ENCODE measurements at places on chromosomes 3 and 15.

DNA sequence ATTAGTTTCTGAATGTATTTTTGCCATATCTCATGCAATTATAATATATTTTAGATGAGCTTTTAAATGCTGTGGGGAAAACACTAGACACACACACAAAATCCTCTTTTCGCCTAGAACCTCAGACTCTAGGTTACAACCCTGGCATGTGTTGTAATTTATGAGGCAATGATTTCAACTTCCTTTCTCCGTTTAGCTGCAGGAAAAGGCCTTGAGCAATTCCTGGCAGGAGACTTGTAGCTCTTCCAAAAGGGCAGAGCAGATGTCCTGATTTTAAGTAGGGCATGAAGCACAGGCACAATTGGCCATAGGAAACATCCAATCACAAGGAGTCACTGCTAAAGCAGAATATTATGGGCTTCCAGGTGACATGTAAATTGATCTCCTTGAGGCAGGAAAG is 82.0 kb downstream of the GPR156 start:
- no peak for DNase-seq

DNA sequence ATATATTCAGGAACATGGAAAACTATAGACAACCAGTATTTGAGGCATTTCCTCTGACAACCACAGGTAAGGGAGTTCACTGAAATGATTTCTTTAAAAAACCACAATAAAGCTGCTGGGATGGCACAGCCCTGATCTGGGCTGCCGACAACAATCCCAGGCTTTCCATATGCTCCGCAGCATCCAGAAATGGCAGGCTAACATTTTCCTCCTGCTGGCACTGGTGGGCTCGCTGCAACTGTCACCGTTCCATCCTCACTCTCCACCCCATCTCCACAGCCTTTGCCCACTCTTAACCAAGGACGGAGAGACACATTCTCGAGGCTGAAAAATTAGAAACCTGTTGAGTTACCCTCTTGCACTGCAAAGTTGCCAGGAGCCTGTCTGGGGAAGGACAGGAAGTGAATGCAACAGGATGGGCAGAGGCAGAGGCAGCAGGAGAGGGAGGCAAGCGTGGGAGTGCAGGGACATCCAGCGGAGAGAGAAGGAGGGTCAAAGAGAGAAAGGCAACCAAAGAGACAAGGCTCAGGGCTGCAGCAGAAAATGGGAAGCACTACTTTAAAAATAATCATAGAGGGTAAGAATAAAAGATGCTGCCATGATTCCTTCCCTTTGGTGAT is 79.0 kb upstream of the ARRDC4 start:
- no peak for DNase-seq

- DNase-seq = no peak
These were observed 151.4 kb downstream of the RPLP1 start for GRCh38 chr15:69604072-69604411.

GRCh38 chr15:63887630-63888029 is 53.9 kb upstream of the HERC1 start:
- DNase-seq = no peak

GRCh38 chr15:32972686-32973085 is 221.8 kb downstream of the FMN1 start:
- no peak for DNase-seq

DNA sequence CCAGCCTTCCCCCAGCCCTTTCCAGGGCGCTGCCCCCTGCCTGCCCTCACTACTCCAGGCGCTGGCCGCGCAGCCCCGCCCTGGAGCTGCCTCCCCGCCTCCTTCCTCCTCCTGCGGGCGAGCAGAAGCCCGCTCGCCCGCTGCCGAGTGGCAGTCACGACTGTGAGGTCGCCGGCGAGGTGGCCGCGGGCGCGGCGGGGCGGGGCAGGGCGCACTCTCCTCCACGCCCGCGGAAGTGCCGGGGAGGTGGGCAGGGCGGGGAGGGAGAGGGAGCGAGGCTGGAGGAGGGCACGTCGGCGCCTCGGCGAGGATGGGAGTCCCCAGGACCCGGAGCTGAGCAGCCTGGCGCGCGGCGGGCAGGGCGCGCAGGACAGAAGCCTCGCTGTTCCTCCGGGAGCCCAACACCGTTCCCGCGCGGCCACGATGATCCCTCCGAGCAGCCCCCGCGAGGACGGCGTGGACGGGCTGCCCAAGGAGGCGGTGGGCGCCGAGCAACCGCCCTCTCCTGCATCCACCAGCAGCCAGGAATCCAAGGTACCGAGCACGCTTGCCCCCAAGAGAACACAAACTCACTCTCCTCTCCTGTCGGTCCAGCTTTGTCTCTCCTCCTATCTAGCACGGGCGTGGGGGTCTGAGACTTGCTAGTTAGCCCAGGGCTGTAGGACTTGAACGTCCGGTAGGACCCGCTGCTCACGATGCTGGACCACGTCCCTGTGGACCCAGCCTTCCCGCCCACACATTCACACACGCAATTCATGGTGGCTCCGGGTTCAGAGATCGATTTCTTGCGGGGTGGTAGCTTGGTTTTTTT is at the start of gene STAC:
Gene STAC (plus strand): TSS at position 284 of the 811 bp plus-strand sequence. CDS start 140 bp downstream, at position 424.
- no peak for DNase-seq

DNA sequence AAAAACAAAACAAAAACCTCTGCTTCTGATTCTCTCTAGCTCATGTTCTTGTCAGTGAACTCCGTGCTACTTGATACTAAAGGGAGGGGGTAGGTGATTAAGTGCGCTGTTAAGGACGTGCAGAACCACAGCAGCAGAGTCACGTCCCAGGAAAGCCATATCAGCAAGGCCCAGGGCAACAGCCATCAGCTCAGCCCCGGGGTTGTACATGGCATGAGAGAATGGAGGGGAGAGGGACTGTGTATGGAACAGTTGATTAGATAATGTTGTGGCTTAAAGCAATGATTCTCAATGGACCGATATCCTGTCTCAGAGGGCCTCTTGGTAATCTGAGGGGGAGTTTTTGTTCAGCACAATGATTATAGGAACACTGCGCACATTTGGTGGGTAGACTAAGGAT is 27.6 kb downstream of the C2CD4A start:
- DNase-seq = no peak

DNA sequence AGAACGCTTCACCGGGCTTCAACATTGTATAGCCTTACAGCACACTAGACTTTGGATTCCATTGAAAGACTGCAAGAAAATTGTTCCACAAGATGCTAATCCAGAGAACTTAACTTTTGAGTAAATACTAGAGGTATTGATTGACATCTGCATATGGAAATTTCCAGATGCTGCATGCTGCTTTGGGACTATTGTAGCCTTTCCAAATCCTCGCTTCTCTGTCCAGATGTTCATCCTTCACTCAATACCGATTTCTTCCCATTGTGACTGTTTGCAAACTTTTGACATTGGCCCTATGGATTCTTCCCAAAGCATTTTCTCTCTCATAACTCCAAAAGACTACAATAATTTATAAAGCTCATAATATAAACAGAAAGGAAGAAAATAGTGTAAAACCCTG is 41.4 kb downstream of the COL6A6 start:
- no peak for DNase-seq

- DNase-seq = no peak
These were observed 22.1 kb downstream of the CCDC191 start for GRCh38 chr3:114034211-114034610.

GRCh38 chr15:26867200-26868007 is 542 bp downstream of the GABRA5 start:
- DNase-seq = no peak

DNA sequence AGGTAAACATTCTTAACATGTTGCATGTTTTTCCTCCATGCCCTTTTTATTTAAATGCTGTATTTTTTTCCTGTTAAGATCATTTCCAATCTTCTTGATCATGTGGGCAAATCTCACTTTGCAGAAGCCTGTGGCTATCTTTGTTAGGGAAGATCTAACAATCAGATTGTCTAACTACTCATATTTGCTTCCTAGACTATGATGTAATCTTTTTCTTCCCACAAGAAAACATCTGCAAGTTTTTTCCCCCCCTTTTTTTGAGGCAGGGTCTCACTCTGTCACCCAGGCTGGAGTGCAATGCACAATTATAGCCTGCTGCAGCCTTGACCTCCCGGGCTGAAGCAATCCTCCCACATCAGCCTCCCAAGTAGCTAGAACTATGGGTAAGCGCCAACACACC is 15.0 kb upstream of the LMOD3 start:
- DNase-seq = no peak

DNA sequence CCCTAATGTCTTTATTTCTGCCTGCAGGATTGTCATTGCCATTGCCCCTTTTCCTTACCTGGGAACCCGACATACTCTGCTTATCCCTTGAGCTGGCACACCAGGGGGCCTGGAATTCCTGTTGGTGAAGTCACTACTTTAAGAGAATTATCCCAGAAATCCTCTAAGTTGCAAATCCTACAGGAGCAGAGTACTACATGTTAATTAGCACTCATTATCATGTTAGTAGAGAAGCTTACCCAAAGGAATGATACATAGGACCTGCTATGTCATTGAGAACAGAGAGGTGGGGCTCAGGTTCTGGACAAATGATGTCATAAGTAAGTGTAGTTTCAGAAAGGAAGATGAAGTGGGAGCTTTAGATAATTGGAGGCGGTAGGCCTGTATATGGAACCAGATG is 27.4 kb downstream of the SCG5 start:
- no peak for DNase-seq

DNA sequence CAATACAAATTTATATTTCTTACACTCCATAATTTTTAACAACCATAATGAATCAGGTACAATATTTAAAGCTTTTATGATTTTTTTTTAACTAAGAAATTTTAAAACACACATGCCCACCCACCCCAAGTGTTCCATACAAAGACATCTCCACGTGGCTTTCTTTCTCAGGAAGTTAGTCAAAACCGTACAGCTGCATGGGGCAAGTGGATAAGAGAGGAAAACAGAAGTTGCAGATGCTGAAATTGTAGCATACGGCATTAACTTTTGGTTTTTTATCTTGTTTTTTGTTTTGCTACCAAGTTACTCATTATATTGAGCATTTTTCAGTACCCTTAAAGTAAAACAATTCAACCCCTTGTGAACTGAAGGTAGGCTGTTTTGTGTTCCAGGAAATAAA is 14.8 kb downstream of the GNB4 start:
- no peak for DNase-seq

GRCh38 chr3:153003441-153003840 is 158.6 kb upstream of the RAP2B start:
- no peak for DNase-seq
